Brain (organoid and tissue), 16 donors: ENCODE measurements at places on chromosomes 16 and 17. TPM values are rescaled to one million over a fixed set of nuclear protein-coding genes. Genes with fewer than 3 reads are reported as not detected.

- no peak for DNase-seq
Observed at GRCh38 chr17:54348234-54348633, 525.5 kb downstream of the KIF2B start.

DNA sequence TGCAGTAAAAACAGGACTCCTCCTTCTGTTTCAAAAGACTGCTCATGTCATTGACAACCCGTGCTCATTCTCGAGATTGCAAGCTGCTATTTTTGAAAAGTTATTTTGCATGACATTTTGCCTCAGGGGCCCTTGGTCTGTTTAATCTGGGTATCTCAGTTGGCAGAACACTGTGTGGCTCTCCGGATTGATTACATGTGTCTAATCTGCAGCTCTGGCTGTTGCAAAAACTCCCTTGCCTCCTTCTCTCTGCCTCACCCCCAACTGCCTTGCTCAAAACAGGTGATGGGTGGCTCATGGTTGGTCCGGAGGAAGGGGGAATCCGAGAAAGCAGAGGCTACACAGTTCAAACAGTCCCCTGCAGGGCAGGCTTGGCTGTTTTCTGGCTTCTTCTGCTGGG lies 25.3 kb downstream of the GINS3 start:
- no peak for DNase-seq

DNA sequence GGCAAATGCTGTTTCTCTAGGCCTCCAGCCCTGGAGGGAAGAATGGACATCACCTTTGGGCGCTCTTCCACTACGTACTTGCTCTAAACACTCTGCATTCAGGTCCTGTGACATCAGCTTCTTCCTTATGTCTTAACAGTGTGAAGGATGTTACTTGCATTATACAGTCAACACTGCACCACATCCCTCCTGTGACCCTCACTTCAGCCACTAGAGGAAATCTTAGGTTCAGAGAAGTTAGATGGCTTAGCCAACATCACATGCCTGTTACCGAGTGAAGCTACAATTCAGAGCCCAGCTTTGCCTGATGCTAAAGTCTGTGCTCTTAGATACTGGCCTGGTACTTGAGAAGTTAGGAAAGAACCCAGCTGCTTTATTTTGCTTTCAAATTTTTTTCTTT lies 18.3 kb downstream of the UBFD1 start:
- DNase-seq: no peak

- DNase-seq: no peak
Observed at GRCh38 chr17:43118679-43119615, 6.2 kb downstream of the BRCA1 start.

DNA sequence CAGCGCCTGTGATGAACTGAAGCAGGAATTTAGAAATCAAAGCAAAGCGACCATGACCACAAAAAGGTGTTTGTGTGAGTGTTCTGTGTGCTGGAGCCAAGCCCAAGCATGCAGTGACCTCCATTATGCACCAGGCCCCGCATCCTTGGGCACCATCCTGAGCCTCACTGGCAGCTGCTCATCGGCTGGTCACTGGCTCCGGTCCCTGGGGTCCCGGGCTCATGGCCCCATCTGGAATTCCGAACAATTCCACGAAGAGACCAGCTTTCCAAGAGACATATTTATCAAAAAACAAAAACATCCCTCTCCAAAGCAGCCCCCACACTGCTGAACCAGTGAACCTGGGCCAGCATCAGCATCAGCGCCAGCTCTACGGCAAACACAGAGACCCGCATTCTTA lies 15.2 kb upstream of the ZNF469 start:
- DNase-seq: no peak

- no peak for DNase-seq
Observed at GRCh38 chr17:28317966-28318758, 838 bp upstream of the TMEM97 start.

DNA sequence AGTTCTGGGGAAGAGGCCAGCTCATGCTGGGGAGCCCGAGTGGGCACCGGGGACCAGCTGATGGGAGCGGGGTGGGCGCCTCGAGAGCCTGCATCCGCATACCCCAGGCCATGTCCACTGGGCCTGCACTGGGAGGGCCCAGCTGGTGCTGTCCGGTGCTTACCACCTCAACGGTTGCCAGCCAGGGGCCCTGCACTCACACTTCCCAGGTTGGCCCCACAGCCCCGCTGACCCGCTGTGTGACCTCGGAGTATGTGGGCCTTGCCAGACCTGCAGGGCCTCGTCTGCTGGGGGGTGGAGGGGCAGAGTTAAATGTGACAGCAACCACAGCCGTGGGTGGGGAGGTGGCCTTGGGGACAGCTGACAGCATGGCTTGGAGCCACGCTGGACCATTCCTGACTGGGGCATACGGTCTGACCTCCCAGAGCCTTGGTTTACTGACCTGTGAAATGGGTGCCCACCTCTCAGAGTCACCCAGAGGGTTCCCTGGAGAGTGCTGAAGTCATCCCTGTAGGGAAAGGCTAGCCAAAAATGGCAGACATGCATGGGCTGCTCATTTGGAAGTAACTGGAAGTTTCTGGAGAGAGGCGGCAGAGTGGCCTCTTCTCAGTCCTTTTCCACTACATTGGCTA lies 5.4 kb upstream of the GAA start:
- DNase-seq: no peak

DNA sequence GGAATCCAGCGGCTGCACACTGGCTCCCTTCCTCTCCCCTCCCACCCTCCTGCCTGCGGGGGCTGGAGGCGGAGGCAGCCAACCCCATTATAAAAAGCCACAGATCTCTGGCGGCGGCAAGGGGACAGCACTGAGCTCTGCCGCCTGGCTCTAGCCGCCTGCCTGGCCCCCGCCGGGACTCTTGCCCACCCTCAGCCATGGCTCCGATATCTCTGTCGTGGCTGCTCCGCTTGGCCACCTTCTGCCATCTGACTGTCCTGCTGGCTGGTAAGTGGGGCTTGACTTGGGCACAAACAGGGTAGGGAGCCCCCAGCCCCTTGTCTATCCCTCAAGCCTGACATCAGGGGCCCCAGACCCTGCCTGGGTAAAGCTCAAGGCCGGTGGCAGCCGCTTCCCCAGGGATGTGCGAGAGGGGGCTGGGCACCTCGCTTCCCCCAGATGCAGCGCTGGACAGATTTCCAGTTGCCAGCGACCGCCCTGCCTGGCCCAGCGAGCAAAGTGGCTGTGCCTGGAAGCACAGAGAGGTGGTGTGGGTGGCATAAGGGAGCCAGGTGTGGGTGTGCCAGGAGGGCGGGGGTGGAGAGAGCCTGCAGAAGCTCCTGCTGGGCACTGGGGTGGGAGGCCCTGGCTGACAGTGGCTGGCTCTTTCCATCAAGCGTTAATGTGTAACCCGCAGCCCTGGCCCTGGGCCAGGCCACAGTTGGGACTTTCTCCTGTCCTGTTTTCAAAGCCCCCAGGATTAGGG lies at the start of gene CX3CL1:
TSS of gene CX3CL1 (plus strand) at position 119 of the 745 bp plus-strand sequence. CDS start at position 198, 79 bp downstream.
- peak; percentile 94 for DNase-seq

DNA sequence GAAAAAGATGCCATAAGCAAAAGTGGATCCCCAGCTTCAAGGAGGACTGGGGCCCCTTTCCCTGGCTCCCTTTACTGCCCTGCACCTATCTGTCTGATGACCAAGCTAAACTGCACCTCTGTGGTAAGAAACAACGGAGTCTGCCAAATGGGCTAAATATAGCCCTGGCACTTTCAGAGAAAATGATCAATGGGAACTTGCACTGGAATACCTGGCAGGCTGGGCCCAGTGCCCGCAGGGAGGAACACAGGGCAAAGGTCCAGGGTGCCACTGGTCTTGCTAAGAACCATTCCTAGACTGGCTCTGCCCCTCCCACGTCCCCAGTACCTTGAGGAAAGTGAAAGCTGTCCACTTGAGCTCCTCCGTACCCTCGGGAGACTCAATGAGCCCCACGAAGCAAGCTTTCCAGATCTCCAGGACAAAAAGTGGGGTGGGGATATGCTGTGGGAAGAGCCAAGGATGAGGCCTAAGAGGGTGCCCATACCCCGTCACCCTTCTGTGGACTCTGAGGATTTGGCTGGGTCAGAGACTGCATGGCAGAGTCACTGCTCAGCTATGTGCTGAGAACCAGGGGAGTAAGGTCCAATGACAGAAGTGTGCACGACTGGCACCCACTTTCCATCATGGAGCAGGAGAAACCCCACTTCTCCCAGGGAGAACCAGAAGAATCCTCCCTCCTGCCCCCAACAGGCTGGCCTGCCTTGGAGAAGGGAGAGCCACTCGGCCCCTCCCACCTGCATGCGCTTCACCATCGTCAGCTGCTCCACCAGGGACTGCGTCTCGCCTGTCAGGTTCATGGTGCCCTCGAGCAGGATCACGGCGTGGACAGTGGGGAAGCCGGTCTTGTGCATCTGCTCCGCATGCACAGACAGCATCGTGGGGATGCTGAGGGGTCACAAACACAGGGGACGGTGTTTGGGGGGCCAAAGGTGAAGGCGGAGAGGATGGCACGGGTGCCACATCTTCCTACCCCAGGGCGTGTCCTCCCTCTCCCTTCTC lies 17.4 kb downstream of the CSF3 start:
- DNase-seq: no peak

GRCh38 chr17:21300601-21301571 lies 16.4 kb downstream of the MAP2K3 start:
- DNase-seq: no peak

DNA sequence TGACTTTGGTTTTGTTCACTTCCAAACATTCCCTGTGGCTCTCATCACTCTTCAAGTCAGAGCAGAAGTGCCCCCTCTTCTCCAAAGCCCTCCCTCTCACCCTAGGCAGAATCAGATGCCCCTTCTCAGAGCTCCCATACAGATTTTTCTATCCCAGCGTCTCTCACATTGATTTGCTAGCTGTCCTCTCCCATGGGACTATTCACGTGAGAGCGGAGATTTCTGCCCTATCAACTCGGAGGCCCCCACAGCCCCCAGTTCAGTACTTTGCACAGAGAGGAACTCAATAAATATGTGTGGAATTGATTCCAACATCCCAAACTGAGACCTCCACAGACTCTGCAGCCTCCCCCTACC lies 182.6 kb downstream of the C16orf78 start:
- no peak for DNase-seq

GRCh38 chr17:55224746-55225145 lies 40.0 kb upstream of the HLF start:
- no peak for DNase-seq

DNA sequence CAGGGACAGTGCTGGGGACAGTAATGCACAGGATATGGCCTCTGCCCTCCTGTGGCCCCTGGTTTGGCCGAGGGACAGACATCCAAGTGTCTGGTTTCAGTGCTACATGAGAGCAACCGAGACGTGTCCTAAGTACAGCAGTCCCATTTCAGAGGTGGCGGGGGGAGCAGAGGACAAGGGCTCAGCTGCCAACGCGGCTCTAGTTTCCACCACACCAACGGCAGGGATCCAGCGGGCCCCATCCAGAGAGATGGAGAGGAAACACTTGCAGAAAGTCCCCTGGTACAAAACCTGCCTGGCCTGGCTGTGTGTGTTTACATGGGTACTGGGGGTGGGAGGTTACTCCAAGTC lies 125.8 kb upstream of the SMURF2 start:
- DNase-seq: no peak

GRCh38 chr16:50282010-50282538 lies 15.7 kb downstream of the ADCY7 start:
- no peak for DNase-seq

GRCh38 chr17:47884427-47884740 lies 11.7 kb upstream of the SP2 start:
- DNase-seq: no peak

GRCh38 chr17:82949361-82949760 lies 109.5 kb upstream of the ZNF750 start:
- DNase-seq: no peak

- DNase-seq: no peak
Observed at GRCh38 chr16:26394409-26394808, 672.3 kb upstream of the C16orf82 start.

- DNase-seq: no peak
Observed at GRCh38 chr17:43660816-43661493, 767 bp downstream of the MEOX1 start.

DNA sequence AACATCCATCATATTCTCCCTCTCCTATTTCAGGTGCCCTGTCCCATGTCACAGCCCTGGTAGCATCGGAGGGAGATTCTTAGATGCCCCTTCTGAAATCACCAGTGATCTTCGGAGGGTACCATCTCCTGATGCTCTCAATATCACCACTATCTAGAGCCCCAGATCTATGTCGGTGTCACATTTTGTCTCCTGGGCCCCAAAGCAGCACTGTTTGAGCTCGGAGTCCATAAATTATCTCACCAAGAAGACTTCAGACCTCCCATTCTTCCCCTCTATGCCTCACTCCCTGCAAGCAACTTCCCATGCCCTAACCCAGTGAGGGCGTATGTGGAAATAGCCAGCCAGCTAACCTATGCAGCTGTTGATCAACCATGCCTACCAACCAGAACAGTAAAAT lies 51.5 kb upstream of the NLK start:
- DNase-seq: no peak

Gene UTS2R
- not detected for polyA plus RNA-seq

Gene CCL1
- not detected for polyA plus RNA-seq

Gene CLDN9
- polyA plus RNA-seq: 16.3 TPM

Gene NPEPPS
- polyA plus RNA-seq: 82.7 TPM

Gene WFIKKN1
- 1.4 TPM for polyA plus RNA-seq

Gene MPP3
- 1.4 TPM for polyA plus RNA-seq

Gene CD300LB
- not detected for polyA plus RNA-seq

Gene ENO3
- 5.5 TPM for polyA plus RNA-seq

Gene FNDC8
- not detected for polyA plus RNA-seq

Gene GCSH
- 34.3 TPM for polyA plus RNA-seq

Gene CCL17
- not detected for polyA plus RNA-seq

Gene TMIGD1
- polyA plus RNA-seq: not detected

Gene SHCBP1
- polyA plus RNA-seq: 6.0 TPM

Gene ITPRIPL2
- 2.2 TPM for polyA plus RNA-seq
